Activated T-helper 2 cell treated with anti-CD3 and anti-CD28 coated beads, Interferon-gamma antibody, Interleukin-2, Interleukin-4, amounts not matched to agents 10 μg/mL and 5 μg/mL and 100 μg/mL, durations not matched to agents 14 hours and 24 hours and 36 hours (primary cell): ENCODE measurements at places on chromosomes 5 and 9.

GRCh38 chr9:93569621-93570174, 6.7 kb upstream of the PHF2 start:
- no peak for DNase-seq
- H3K36me3 ChIP-seq = peaks cover 22% of the 10 kb centered on the region
- peaks cover 22% of the 10 kb centered on the region for H3K4me1 ChIP-seq
- H3K27me3 ChIP-seq = no peaks in the 10 kb centered on the region

DNA sequence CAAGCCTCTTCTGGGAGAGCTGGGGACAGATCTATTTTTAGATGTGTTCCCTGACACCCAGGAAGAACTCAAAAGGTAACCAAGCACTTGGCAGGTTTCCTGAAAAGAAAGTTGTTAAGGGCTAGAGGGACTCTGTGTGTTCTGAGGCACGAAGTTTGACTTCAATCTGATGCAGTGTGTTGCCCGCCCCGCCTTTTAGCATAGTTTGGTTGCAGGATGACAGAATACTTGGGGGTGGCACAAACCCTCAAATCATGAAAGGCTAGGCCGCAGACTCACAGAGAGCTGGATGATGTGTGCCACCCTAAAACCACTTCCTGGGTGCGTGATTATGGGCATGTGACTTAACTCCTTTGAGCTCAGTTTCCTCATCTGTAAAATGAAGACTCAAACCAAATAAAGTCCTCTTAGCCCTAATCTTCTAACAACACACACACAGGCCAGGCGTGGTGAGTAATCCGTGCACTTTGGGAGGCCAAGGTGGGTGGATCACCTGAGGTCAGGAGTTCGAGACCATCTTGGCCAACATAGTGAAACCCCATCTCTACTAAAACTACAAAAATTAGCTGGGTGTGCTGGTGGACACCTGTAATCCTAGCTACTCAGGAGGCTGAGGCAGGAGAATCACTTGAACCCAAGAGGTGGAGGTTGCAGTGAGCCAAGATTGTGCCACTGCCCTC, 12.8 kb upstream of the NDFIP1 start:
- DNase-seq = peak; percentile 72
- H3K27ac ChIP-seq = peak overlapping the region; percentile 88
- peak overlapping the region; percentile 14 for H3K4me3 ChIP-seq
- H3K4me1 ChIP-seq = peaks cover 44% of the 10 kb centered on the region
- no peaks in the 10 kb centered on the region for H3K36me3 ChIP-seq
- H3K27me3 ChIP-seq = no peaks in the 10 kb centered on the region

DNA sequence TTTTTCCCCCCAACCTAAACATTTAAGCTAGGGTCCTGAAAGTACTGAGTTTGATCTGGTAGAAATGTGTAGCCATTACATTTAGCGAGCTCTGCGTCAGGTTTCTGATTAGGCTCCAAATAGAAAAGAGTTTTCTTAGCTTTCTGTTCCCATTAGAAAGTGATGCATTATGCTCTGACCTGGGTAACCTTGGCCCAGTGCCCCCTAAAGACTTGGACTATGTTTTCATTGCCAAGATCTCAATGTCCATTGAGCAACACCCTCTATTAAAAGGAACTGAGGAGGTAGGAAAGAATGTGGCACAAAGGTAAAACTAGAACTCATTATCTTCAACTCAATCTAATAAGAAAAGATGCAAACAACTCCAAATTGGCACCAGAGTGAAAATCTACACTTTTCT, 358.9 kb upstream of the PCSK5 start:
- no peak overlapping the region for H3K27ac ChIP-seq
- DNase-seq = no peak
- H3K4me1 ChIP-seq = no peaks in the 10 kb centered on the region
- H3K27me3 ChIP-seq = no peaks in the 10 kb centered on the region

GRCh38 chr5:74243634-74244033, 396.9 kb downstream of the ENC1 start:
- H3K27me3 ChIP-seq = peaks cover 21% of the 10 kb centered on the region
- H3K4me1 ChIP-seq = peaks cover 6% of the 10 kb centered on the region
- H3K27ac ChIP-seq = no peak overlapping the region
- no peaks in the 10 kb centered on the region for H3K36me3 ChIP-seq

GRCh38 chr5:178191661-178192060, 4.5 kb upstream of the GMCL2 start:
- DNase-seq = no peak
- H3K27me3 ChIP-seq = peaks cover 28% of the 10 kb centered on the region

- no peak for DNase-seq
- no peak overlapping the region for H3K4me3 ChIP-seq
- H3K4me1 ChIP-seq = peaks cover 22% of the 10 kb centered on the region
- H3K27ac ChIP-seq = no peak overlapping the region
Observed at GRCh38 chr5:139374909-139375308, 8.2 kb downstream of the SLC23A1 start.

- H3K4me3 ChIP-seq = no peak overlapping the region
- no peaks in the 10 kb centered on the region for H3K4me1 ChIP-seq
- H3K27me3 ChIP-seq = peaks cover 13% of the 10 kb centered on the region
- H3K36me3 ChIP-seq = no peaks in the 10 kb centered on the region
- no peak overlapping the region for H3K27ac ChIP-seq
- DNase-seq = no peak
Observed at GRCh38 chr5:54457094-54457862, 1.8 kb downstream of the HSPB3 start.

GRCh38 chr5:24635209-24635608, 9.6 kb downstream of the CDH10 start:
- H3K4me1 ChIP-seq = no peaks in the 10 kb centered on the region
- no peaks in the 10 kb centered on the region for H3K27me3 ChIP-seq
- H3K4me3 ChIP-seq = no peak overlapping the region
- H3K36me3 ChIP-seq = no peaks in the 10 kb centered on the region
- DNase-seq = no peak

DNA sequence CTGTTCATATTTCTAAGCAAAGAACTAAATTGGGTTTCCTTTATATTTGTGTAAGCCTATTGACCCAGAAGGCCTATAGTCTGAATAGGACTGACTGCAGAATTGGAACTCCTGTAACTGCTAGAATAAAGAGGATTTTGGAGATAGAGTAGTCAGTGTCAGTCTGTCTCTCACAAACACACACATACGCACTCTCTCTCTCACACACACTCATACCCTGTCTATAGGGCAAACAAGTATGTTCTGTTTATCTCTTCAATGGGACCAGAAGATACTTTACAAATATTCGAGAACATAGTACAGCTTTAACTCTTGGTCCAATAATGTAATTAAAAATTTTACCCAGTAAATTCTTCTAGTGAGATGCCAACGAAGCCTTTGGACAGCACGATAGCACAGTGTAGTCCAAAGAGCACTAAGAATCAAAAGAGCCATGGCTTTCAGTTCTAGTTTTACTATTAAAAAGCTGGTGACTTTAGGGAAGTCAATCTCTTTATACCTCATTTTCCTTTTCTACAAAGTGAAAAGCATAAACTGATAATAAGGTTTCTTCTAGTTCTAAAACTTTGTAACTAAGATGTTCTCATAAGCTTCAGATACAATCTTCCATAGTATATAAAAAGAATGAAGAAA, 19.3 kb downstream of the ABHD17B start:
- H3K4me1 ChIP-seq = peaks cover 51% of the 10 kb centered on the region
- no peak overlapping the region for H3K27ac ChIP-seq
- no peak for DNase-seq

DNA sequence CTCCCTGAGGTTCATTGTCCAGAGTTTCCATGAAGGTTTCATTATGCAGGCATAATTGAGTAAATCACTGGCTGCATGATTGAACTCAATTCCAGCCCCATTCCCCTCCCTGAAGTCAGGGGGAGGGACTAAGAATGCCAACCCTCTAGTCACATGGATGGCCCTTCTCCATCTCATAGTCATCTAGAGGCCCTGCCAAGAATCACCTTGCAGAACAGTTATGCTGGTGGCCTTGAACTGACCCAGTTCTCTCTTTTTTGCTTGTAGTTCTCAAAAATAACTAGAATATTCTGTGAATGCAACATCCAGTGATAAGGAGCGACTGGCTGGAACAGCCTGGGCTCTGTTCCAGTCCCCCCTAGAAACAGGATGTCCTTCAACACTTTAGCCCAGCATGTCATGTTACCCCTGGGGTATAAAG, 31.7 kb downstream of the SLC35A4 start:
- DNase-seq = no peak
- no peak overlapping the region for H3K27ac ChIP-seq
- H3K36me3 ChIP-seq = no peaks in the 10 kb centered on the region
- no peaks in the 10 kb centered on the region for H3K27me3 ChIP-seq
